GM18507 (cell line): ENCODE measurements at places on chromosomes 4 and X.

GRCh38 chr4:32569861-32570260 lies 1849.7 kb downstream of the PCDH7 start:
- no peak for DNase-seq

DNA sequence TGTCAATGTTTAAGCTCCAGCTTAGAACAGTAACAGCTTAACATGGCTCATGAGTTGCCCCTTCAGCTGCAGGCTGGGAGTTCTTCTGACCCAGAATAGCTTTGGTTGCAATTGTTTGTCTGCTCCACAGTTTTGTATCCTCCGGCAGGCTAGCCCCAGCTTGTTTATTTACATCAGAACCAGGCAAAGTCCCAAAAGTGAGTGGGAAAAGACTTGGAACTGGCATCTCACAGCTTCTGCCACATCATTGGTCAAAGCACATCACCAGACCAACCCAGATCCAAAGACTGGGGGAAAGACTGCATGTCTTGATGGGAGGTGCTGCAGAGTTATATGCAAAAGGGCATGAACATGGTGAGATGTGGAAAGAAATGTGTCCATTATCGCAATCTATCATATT lies 231.2 kb upstream of the CPEB2 start:
- no peak for DNase-seq

GRCh38 chrX:139600105-139600504 lies 69.6 kb downstream of the F9 start:
- DNase-seq: no peak

DNA sequence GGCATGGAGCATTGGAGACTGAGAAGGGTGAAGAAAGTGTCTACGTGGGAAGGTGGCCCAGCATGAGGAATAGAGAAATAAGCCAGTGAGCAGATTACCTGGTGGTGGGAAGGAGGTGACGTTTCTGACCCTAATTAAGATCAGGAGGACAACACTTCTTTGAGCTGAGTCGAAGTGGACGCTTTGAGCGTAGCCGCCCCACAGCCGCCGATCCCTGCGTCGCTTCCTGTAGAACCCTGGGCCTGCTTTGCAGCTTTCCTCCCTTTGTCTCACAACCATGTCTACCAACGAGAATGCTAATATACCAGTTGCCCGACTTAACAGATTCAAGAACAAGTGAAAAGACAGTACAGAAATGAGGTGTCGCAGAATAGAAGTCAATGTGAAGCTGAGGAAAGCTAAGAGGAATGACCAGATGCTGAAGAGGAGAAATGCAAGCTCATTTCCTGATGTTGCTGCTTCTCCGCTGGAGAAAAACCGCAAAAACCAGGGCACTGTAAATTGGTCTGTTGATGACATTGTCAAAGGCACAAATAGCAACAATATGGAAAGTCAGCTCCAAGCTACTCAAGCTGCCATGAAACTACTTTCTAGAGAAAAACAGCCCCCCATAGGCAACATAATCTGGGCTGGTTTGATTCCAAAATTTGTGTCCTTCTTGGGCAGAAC lies 6.4 kb upstream of the ANTXR2 start:
- no peak for DNase-seq

DNA sequence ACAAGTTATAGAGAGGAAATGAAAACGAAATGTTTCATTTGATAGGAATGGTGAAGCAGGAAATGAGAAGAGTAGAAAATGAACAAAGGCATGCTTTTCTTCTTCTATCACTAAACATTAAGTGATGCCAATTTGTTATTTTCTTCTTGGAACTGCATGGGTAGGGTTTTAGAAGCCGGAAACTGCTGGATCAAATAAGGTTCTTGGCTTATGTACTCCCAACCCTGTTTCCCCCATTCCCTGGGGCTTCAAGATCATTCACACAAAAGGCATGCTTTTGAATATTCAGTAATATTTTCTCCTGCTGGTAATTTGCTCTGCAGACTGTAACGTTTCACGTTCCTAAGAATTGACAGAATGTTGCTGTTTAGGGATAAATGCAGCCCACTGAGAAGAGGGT lies 224.1 kb downstream of the NLGN4X start:
- DNase-seq: no peak

DNA sequence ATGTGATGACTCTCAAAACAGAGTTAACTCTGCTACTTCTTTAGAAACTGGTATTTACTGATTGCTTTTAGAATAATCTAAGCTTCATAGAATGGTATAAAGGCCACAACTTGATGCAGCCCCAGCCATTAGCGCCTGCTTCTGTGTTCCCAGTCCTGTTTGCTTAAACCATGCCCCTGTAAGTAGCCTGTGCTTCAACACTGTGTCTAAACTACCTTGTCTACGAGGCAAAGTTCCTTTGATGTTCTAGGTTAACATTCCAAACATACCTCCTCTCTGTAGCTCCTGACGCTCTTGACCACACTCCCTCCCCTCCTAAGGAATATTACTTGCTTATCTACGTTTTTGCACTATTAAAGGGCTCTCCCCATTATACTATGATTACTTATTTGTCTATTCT lies 352.5 kb upstream of the ADGRL3 start:
- DNase-seq: no peak

- DNase-seq: no peak
Observed at GRCh38 chr4:31662951-31663350, 942.8 kb downstream of the PCDH7 start.

- no peak for DNase-seq
Observed at GRCh38 chr4:1447676-1448588, 41.7 kb upstream of the NKX1-1 start.

DNA sequence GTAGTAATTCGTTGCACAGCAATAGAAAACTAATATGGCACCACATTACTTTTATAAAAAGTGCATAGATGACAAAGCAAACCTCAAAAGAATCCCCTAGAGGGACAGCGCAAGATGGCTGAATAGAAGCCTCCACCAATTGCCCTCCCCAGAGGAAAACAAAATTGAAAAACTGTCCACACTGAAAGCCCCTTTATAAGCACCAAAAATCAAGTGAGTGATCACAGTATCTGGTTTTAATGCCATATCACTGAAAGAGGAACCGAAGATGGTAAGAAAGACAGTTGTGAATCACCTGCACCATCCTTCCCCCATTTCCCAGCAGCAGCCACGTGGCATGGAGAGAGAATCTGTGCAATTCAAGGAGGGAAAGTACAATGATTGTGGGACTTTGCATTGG lies 522.2 kb downstream of the GLUD2 start:
- no peak for DNase-seq

DNA sequence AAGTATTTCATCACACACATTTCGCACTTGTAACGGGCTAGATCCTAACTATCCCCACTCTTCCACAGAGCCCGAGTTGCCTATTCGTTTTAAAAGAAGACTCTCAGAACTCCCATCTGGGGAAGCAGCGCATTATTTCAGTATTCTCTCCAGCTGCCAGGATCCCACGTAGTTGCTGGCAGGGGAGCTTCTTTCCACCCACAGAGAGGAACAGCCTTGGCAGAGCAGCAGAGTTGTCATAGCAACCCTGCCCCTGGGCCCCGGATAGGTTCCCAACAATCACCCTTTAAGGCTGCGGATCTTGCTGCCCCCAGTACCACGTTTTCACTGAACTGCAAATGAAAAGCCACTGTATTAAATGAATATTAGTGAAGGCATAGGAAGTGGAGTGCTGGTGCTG lies 106.7 kb downstream of the GPM6A start:
- DNase-seq: no peak

DNA sequence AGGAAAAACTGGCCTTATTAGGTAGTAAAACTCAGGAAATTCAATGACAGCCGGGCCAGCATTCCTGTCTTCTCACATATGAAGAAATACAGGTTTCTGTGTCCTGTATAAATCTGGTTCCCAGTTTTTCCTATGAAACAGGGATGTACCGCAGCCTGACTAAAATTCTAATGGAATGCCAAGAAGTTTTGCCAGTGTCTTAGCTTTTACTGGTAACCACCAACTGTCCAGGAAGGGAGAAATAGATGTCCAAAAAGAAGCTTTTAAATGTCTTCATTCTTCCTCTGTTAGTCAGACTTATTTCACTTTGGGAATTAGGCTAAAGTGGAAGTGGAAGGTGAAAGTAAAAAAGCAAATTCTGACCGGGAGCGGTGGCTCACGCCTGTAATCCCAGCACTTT lies 108.0 kb upstream of the TBL1X start:
- DNase-seq: no peak

- DNase-seq: no peak
Observed at GRCh38 chr4:120816296-120816965, 106.1 kb downstream of the PRDM5 start.
